MG63 (cell line): ENCODE measurements at places on chromosomes 1 and 21. TPM values are rescaled to one million over a fixed set of nuclear protein-coding genes. Genes with fewer than 3 reads are reported as not detected.

DNA sequence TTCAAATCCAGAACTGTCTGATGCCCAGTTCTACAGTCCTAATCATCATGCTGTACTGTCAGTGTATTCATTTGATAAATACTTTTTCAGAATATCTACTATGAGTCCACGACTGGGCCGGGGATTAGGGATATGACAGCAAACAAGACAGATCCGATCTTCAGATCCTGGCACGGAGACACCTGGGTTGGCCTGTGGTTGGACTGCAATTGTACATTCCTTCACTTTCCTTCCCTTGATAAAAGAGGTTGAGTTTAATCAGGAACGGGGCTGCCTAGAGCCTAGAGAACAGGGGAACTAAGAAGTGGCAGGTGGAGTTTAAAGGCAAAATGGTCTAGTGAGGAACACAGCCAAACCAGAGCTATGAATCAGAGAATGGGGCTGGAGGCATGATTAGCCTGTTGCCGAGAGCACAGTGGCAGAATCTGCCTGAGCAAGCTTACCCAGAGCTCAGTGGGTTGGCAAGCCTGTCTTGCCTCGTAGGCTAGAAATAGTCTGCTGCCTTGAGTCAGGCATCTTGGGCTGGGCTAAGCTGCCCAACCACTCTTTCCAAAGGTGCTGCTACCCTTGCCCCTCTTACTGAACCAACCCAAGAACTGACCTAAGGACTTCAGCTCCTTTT is 38.1 kb upstream of the PTCH2 start:
- peak; percentile 86 for DNase-seq

DNA sequence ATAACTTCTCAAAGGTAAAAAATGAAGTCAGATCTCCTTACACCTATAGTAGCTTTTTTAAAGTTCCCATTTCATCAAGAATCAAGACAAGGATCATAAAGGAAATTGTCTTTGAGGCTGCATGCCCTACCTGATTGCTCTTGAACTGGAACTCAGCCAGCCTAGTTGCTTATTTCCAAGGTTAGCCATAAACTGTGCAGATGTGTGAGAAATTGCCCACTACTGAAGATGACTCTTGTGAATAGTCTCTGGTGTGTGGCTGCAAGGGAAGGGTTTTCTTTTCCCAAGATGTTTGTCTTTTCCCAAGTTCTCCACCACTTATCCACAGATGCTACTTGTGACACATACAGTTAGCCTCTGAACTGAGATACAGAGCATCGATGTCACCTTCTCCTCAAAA is 81.7 kb upstream of the DUSP10 start:
- DNase-seq = no peak

- peak; percentile 74 for DNase-seq
Measured at GRCh38 chr1:228226956-228227791, 19.3 kb downstream of the OBSCN start.

- no peak for DNase-seq
Measured at GRCh38 chr1:34808051-34808810, 15.4 kb downstream of the GJA4 start.

DNA sequence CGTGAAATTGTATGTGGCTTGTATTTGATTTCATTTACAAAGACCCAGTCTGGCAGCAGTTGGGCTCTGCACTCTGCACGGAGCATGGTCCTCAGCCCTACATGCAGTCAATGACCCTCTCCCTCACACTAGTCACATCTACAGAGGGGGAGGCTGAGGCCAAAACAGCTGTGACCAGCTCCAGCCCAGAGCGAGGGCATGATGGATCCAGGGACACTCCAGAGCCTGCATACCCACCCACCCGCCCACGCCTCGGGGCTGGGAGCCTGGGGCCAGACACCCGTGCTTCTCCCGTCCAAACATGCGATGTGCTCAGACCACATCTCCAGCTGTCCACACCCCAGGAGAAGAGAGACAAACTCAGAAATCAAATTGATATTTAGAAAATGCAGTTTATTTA is 14.0 kb upstream of the PRDM16 start:
- no peak for DNase-seq

GRCh38 chr1:63592536-63593302 is 492 bp upstream of the PGM1 start:
- no peak for DNase-seq

DNA sequence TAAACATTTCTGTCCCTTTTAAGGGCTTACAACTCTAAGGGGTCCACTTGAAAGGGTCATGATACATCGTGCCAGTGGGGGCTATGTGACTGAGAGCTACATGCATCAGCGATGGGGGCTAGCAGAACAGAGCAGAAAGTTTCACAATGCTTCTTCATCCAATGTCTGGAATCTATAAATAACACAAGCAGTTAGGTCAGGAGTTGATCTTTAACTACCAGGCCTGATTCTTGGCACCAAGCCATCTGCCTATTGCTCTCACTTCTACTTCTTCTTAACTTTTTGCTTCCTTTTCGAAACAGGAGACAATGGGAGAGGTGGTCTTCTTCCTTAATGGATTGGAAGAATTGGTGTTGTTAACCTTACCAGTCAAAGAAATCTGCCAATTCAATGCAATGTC is 410.0 kb downstream of the TGFB2 start:
- DNase-seq = no peak

DNA sequence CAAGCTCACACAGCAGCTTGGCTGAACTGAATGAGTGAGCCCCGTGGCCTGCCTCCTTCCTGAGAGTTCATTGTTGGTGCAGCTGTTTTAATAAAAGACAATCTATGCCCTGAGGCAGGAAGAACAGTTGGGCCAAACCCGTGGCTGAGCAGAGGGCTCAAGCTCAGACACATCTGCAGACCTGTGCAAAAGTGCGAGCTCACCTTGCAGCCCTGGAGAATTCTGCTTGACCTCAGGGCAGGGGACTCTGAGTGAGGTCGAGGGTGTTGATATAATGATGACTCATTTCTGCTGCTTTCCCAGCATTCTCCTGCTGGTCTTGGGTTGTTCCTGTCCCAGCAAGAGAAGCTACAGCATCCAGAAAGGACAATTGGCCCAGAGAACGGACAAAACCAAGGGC is 61.0 kb downstream of the ATP5PO start:
- peak; percentile 8 for DNase-seq

The FALEC gene
- not detected in 2 replicates for total RNA-seq

The COL9A2 gene
- 2.0 TPM in 1 of 2 replicates, not detected in the other for total RNA-seq

The NUDT17 gene
- total RNA-seq = 0.59 TPM in 2 replicates

The FCER1A gene
- not detected in 2 replicates for total RNA-seq
